ENCODE measurements at places on chromosomes 16 and 17.

DNA sequence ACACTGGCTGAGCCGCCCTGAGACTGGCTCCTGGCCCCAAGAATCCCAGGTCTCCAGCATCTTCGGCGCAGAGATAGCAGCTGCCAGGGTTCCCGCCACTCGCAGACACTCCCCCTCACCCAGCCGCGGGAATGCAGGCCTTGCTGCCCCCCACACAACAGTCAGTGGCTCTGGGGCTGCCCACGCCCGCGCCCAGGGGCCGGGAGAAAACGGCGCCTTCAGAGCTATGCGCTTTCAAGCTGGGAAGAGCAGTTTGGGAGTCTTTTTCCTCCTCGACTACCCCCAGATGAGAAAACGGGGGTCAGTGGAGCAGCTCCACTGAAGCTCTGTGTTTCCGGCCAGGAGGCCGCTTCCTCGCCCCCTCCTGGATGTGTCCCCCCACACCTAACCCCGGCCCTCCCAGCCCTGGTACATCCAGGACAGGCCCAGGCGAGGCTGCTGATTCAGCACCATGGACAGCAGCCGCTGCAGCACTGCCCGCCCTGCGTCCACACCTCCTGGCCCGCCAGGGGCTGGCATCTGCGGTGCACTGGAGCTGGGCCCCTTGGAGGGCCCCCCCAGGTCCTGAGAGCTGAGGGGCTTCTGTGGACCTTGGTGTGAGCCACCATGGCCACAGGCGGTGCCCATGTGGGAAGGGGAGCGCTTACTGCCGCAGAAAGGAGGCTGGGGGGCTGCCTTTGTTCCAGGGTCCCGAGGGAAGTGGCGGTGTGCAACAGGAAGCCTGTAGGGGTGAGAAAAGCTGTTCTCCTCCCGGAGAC lies 35.7 kb downstream of the CACNA1H start:
- peak; percentile 13 for DNase-seq

GRCh38 chr17:21124086-21124485 lies 2.7 kb upstream of the DHRS7B start:
- no peak for DNase-seq

GRCh38 chr17:64661976-64662773 lies at the start of gene SMURF2:
SMURF2 (minus strand) TSS chr17:64662307; CDS start chr17:64661880, 427 bp downstream.
- peak; percentile 63 for DNase-seq

DNA sequence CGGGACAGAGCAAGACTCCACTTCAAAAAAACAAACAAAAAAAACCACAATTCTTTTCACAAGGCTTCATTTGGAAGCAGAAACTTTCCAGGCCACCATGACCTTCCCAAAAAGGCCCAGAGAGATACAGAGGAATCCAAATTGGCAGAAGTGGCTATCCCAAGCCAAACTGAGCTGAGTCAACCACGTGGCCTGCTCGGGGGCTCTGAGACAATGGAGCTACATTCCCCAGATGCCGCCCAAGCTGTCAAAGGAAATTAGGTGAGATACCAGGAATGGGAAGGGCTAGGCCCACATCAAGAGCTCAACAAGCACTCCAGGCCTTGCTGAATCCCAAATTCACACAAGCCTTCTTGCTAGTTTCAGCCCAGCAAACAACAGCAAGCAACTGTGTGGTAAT lies 5.7 kb upstream of the EXOSC6 start:
- DNase-seq = peak; percentile 33

DNA sequence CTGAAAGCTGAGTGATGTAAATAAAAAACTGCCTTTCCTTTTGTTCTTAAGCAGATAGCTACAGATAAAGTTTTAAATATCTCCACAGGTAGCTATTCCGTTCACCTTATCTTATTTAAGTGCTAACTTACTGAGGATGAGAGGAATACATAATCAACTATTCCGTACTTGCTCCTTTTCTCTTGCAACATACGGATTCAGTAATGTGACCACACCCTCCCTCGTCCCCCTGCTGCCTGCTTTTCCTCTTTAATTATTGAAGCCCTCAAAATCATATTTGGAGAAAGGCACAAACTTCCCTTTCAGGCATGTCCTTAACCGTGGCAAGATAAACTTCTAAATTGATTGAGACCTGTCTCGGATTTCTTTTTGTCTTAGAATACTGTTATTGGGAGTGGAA lies 101.4 kb downstream of the MAP2K4 start:
- peak; percentile 20 for DNase-seq

GRCh38 chr17:1060991-1061390 lies 64.1 kb downstream of the TIMM22 start:
- peak; percentile 97 for DNase-seq
